Activated T-helper 2 cell treated with anti-CD3 and anti-CD28 coated beads, Interferon-gamma antibody, Interleukin-2, Interleukin-4, amounts not matched to agents 10 μg/mL and 5 μg/mL and 100 μg/mL, durations not matched to agents 14 hours and 24 hours and 36 hours (primary cell): ENCODE measurements at places on chromosomes 12 and 14.

DNA sequence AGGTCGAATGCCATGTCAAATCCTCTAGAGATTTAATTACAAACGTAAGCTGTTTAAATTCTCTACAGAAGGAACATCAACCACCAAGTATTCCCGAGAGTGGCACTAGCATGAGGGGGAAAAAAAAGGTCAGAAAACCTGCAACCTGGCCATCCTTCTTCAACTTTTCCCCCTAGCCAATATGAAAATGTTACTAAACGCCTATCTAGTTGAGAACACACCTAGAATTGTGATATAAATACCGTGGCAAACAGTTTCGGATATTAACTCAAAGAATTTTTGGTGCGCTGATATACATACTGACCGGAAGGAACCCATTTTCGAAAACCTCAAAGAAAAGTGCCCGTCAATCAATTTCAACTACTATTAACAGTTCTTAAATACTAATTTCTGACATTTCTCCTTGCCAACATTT lies 1.8 kb downstream of the HNRNPC start:
- DNase-seq = no peak

- DNase-seq = no peak
Measured at GRCh38 chr14:70186900-70187451, 1.8 kb downstream of the SLC8A3 start.

DNA sequence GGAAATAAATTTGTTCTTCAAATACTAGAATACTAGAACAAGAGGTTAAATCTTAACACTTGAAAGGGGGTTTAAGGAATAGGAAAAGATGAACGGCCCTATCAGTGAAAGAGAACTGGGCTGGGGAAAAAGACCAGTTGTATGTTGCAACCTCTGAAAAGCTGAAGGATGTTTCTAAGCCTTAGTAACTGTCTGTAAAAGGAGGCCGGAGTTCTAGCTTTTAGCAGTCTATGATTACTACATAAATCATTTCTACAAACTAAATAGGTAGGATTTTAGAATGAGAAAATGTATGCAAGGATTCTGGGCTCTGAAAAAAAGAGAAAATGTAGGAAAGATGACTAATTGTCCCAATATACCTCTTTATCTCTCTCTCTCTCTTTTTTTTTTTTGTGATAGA lies 4.9 kb downstream of the CERS5 start:
- DNase-seq = no peak

DNA sequence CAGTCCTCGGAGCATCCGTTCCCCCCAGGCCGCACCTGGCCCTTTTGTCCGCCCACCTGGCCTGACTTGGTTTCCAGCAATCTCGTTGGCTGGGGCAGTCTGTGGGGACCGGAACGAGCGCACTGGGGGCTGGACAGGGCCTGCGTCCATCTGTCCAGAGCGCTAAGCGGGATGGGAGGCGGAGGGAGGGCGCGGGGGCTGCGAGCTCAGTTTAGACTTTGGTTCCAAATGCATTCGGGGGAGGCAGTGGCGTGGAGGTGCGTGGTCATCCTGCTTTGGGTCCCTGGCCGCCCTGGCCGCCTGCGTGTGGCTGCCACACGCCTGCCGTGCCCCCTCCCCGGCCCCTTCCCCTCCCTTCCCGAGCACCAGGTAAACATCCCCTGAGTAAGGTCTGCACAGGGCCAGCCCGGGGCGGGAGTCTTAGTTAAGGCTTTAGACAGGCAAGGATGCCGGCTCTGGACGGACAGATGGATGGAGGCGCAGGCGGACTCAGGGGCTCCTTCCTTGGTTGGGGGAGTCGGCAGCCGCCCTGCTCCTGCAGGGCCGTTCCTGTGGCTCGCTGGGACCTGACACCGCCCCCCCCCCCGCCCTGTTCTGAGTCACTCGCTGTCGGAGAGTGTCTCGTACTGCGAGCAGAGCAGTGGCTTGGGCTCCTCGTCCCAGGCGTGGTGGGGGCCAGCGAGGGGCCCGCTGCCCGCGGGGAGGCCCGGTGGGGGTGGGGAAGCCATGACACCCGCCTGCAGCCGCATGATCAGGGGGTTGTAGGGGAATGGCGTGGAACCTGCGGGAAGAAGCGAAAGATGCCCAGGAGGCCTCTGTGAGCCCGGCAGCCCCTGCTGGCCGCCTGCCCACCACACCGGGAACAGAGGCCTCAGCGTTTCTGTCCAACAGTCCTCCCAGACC lies 30.2 kb downstream of the RFLNA start:
- DNase-seq = no peak

DNA sequence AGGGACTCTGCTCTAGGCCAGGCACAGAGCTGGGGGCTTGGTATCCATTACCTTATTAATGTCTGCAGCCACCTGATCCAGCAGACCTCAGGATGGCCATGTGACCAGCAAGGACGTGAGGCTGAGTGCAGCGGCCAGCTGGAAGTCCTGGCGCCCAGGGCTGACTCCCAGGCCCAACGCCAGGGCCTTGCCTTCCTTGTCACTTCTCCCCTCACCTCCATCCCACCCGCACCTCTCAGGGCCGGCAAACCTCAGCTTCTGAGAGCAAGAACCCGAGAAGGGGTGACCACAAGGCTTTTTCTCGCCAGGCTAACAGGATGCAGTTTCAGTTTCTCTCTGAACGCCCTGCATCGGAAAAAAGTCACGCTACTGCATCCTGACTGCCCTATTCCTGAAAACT lies 15.4 kb downstream of the RAB35 start:
- DNase-seq = no peak

- DNase-seq = no peak
Measured at GRCh38 chr12:9649532-9649940, 20.0 kb upstream of the CLEC2D start.

- DNase-seq = no peak
Measured at GRCh38 chr12:52865090-52865944, 16.5 kb upstream of the KRT78 start.

DNA sequence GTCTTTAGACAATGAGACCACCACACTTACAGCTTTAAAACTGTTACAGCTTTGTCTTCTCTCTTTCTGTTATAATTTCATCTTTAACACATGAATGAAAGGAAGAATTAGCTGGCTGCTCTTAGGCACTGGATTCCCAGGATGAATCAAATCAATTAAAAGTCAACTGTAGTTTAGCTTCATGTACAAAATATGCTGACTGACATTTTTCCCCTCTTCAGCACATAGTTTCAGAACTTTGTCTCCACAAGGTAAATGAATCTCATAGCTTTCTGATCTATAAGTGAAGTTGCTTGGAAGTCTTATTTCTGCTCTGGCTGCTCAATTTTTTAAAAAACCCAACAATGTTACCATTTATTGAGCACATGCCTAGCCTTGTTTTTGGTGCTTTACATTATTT lies 293.8 kb downstream of the GRIN2B start:
- no peak for DNase-seq

GRCh38 chr12:47768323-47768811 lies 4.7 kb upstream of the SLC48A1 start:
- no peak for DNase-seq
